ENCODE measurements at places on chromosomes 12 and 14. TPM values are rescaled to one million over a fixed set of nuclear protein-coding genes. Genes with fewer than 3 reads are reported as not detected.

GRCh38 chr12:42617622-42618021 lies 28.1 kb upstream of the PRICKLE1 start:
- DNase-seq, result no peak

GRCh38 chr14:76267322-76268046 lies 108.5 kb upstream of the ESRRB start:
- peak; percentile 10 for DNase-seq

Gene SLC2A3
- total RNA-seq, result 509 TPM

DNA sequence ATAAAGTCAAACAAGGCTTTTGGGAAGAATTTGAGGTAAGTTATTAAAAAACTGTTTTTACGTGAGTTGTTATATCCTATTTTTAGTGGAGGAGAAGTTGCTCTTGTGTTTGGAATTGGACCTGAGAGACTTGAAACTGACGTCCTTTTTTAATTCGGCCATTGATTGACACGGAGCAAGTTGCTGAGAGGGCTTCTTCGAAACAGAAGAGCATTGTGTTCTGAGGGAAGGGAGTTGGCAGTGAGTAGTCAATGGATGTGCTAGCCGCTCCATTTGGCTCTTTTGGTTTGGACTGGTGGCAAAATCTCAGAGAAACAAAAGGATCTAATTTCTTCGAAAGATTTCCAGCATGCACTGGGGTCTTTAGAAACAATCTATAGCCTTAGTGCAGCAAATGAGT lies 37.3 kb downstream of the PTPN11 start:
- DNase-seq, result no peak

DNA sequence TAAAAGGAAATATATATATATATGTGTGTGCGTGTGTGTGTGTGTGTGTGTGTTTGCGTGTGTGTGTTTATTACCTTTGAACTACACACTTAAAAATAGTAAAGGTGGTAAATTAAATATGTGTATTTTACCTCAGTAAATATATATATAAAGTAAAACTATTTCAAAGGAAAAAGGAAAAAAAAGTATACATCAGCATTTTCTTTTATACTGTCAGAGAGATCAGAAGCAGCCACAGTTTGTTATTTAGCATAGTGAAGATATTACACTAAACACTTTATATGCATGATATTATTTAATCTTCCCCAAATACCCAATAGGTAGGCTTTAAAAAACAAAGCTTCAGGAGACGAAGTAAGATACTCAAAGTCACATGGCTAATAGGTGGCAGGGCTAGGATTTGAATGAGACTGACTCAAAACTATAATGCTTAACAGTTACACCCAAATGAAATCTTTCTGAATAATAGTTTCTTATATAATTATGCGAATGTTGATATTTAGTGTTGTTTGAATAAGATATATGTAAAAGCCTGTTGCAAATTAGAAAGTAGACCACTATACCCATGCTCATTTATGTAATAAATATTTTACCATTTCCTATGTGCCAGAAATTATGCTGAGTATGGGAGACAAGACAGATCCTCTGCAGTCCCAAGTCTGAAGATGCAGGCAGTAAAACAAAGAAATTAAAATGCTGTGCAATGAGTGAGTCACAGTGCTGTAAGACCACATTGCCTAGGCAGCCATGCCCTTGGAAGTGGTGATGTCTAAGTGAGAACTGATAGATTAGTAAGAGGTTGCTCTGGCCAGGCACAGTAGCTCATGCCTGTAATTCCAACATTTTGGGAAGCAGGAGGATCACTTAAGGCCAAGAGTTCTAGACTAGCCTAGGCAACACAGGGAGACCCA lies 66.1 kb downstream of the PDZRN4 start:
- no peak for DNase-seq

DNA sequence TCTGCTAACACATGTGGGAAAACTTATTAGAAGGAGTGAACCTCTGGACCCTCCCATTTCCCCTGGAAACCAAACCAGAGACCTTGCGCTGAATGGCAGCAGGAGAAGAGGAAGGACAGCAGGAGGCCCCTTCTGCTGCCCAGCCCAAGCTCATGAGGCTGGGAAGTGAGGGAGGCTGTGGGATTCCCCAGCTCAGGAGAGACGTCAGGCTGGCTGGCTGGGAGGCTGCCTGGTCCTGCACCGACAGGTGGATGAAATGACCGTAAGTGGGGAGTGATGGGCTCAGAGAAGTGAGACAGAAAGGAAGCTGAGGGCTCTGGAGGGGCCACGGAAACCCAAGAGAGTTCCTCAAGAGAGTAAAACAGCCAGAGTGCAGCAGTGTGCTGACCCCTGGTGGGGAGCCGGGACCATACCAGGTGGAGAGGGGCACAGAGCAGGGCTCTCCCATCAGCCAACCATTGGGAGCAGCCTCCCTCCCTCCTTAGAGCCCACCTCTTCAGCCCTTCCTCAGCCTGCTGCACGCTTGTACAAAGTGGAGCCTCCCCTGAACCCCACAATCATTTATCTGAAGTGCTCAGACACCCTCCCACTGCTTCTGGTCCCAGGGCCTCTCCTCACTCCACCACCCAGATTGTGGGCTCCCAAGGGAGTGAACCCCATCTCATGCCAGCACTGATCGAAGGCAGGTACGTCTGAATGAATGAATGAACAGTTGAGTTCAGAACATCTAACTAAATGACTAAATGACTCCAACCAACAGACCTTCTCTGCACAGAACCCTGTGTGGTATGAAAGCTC lies 14.0 kb downstream of the TAMALIN start:
- peak; percentile 74 for DNase-seq

Gene GNG2
- 250 TPM for total RNA-seq

DNA sequence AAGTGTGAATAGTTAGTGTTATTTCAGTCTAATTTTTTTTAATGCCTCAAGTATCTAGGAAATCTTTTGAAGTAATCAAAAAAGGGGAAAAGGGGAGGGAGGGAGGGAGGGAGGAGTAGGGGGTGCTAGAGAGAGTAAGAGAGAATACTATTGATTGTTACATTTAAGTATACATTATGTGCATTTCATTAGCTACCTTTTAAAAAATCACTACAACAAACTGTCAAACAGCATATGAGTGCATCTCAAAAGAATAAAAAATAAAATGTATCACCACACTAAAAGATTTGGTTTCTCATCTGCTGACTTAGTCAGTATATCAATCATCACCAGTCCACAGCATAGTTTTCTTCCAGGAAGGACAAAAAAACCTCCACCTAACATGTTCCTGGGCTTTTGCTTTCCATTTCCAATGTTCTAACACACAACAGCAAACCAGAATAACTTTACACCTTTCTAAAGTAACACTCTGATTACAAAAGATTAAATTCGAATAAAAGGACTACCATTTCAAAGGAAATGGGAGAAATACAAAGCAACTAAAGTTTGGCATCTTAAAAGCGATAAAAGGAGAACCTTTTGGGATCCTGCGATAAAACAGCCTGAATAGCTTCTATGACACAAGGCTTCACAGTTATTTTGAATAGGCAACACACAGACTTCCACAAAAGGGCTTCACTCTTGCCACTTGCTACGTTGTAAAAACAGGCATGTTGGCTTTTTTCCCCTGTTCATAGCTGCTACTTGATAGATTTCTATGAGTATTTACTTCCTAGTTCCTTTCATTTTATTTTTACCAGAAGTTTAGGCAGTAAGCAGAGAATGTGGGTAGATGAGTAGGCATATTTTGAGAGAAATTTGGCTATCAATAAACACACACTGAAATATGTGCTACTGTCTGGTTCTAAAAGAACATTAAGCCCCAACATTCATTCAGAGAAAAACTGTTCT lies 160.9 kb downstream of the EPS8 start:
- no peak for DNase-seq

Gene RIPK3
- 18.6 TPM for total RNA-seq

Gene RNASE3
- total RNA-seq, result not detected

DNA sequence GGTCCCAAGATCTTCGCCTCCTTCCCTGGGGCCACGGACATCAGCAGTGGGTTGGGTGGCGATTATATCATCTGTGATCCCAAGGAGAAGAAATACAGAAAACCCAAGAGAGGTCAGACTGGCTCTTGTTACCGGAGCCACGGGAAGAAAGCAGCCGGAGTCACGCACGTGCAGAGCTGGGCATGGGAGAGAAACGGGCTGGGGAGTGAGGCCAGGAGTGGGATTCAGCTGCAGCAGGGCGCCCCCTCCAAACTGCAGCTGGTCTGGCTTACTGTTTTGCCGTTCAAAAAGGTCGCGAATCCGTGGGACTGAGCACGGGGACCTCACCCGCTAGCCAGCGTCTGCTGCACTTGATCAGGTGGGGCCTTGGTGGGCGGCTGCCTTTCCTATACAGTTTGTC lies 206.6 kb upstream of the PRMT8 start:
- no peak for DNase-seq

Gene CDCA3
- total RNA-seq, result 94.8 TPM

GRCh38 chr14:27025648-27026047 lies 427.8 kb upstream of the NOVA1 start:
- no peak for DNase-seq

Gene MSI1
- total RNA-seq, result 6.6 TPM

GRCh38 chr12:32917094-32917611 lies 20.6 kb upstream of the PKP2 start:
- DNase-seq, result no peak

DNA sequence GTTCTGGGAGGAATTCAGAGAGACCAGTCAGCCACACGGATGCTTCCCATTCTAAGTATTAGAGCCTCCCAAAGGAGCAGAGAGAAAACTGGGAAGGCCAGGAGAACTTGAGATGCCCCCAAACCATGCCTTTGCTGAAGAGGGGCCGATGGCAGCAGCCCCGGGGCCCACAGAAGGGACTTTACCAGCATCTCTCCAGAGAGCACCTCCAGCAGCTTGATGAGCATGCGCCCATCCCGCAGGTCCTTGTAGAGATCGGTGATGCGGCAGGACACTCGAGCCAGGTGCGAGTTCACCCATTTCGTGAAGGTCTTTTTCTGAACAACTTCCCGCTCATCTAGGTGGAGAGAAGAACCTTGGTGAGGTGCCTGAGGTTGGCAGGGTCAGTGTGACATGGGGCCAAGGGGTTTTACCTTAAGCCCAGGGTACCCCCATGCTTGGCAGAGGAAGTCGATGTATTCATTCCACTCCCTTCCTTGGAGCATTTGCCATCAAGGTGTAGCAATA lies 74.9 kb downstream of the SPTB start:
- no peak for DNase-seq

- DNase-seq, result no peak
Observed at GRCh38 chr12:20272801-20273200, 95.5 kb upstream of the PDE3A start.

Gene MYF6
- not detected for total RNA-seq

GRCh38 chr12:132300789-132301722 lies 28.3 kb downstream of the GALNT9 start:
- no peak for DNase-seq

DNA sequence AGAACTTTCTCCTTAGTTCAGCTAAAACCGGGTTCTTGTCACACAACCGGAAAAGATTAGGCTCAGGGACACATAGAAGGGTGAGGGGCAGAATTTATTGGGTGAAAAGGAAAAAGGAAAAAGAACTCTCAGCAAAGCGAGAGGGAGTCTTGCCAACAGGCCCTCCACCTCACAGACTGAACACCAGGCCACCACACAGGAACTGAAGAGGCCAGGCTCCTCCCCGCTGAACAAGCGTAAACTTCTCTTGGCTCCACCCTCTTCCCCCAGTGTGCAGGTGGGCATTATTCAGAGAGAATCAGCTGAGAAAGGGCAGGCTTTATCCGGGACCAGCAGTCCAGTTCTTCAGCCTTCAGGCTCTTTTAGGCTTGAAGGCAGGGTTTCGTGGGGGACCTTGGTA lies 125.6 kb upstream of the FGD4 start:
- DNase-seq, result peak; percentile 50

Gene DAO
- total RNA-seq, result not detected

GRCh38 chr12:25347716-25348592 lies 97.2 kb upstream of the KRAS start:
- DNase-seq, result no peak

- no peak for DNase-seq
Observed at GRCh38 chr14:50834802-50835276, 3.9 kb upstream of the NIN start.

Gene HOXC12
- not detected for total RNA-seq

DNA sequence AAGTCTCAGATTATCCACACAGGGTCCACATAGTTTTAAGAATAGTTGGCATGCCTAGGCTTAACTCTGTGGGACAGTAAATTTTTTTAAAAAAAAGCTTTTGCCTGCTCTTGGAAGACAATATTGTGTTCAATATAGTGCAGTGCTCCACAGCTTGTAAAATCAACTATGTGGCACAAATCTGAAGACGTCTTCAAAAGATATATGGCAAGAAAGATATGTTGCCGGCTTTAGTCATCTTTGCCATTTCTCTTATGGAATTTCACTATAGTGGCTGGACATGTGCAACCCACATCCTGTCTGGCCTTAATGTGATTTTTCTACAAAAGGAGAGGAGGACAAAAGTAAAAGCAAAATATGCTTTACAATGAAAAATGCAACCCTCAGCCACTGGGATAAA lies 90.5 kb downstream of the MGST1 start:
- DNase-seq, result no peak

DNA sequence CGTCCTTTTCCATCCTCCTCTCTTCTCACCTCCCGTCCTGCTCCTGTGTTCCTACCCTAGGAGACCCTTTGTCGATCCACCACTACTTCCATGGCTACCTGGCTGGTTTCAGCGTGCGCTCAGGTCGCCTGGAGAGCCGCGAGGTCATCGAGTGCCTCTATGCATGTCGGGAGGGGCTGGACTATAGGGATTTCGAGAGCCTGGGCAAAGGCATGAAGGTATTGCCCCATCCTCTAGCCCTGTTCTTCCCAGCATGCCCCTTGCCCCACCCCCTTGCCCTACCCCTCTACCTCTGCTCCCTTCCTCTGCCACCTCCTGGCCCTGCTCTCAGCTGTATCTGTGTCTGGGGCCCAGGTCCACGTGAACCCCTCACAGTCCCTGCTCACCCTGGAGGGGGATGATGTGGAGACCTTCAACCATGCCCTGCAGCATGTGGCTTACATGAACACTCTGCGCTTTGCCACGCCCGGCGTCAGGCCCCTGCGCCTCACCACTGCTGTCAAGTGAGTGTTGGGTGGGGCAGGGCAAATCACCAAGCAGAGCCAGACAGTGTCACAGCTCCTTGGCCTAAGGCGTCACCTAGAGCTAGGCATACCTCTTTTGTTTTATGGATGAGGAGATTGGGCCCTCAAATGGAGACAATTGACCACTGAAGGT lies 12.8 kb downstream of the CLSTN3 start:
- DNase-seq, result no peak

GRCh38 chr12:121110211-121110940 lies 22.3 kb upstream of the P2RX7 start:
- DNase-seq, result peak; percentile 64

GRCh38 chr14:36320897-36321381 lies 502 bp upstream of the MBIP start:
- no peak for DNase-seq

GRCh38 chr12:81974762-81975161 lies 215.6 kb upstream of the PPFIA2 start:
- no peak for DNase-seq

Data from activated T-cell treated with anti-CD3 and anti-CD28 coated beads, Interleukin-2, amount 50 U/mL, for 72 hours (primary cell).